ENCODE measurements at places on chromosomes 6 and 20.

GRCh38 chr6:54267798-54268197 is 40.4 kb upstream of the TINAG start:
- DNase-seq = no peak

GRCh38 chr6:51541847-51542246 is 545.6 kb downstream of the PKHD1 start:
- DNase-seq = no peak

GRCh38 chr6:113281431-113281830 is 575.7 kb upstream of the MARCKS start:
- DNase-seq = no peak

- no peak for DNase-seq
Observed at GRCh38 chr20:4289875-4290274, 274.5 kb upstream of the RNF24 start.

GRCh38 chr20:45893831-45894230 is 2.7 kb downstream of the CTSA start:
- no peak for DNase-seq

DNA sequence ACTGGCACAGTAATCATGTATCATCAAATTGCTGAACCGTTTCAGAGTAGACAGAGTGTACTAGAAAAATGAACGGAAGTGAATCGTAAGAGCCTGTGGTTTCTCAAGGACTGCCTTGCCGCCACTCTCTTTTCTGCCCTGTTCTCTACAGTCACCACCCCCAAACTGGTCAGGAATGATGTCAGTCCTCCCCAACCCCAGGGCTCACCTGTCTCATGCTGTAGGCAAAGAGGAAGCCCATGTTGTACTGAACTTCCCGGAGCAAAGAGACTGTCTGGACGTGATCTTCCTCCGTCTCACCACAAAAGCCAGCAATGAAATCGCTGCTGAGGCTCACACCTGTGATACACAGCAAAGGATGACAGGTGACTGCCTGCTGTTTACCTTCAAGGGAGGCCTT is 31.0 kb downstream of the CDK5RAP1 start:
- no peak for DNase-seq

DNA sequence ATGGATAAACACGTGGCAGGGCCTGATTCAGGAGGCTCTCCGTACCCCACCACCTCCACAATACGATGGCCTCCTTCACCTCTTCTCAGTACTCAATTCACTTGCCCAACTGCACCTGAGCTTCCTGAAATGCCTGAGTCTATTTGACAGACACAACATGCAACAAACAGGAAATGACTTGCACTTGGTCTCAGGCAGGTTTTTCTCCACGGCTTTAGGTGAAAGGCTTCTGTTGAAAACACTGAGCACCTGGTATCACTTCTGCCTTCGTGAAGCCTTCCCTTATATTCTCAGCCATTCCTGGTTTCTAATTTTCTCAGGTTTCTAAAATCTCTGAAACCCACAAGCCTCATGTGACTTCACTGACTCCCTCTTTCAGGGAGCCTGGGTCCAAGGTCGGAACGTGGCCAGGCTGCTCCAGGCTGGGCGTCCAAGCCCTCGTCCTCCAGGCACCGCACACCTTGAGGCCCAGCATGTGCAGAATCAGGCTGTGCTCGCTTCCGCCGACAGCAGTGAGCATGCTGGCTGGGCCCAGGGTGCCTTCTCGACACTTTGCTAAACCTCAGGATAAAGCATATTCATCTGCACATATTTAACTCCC is 34.7 kb downstream of the TAF4 start:
- DNase-seq = peak; percentile 18

DNA sequence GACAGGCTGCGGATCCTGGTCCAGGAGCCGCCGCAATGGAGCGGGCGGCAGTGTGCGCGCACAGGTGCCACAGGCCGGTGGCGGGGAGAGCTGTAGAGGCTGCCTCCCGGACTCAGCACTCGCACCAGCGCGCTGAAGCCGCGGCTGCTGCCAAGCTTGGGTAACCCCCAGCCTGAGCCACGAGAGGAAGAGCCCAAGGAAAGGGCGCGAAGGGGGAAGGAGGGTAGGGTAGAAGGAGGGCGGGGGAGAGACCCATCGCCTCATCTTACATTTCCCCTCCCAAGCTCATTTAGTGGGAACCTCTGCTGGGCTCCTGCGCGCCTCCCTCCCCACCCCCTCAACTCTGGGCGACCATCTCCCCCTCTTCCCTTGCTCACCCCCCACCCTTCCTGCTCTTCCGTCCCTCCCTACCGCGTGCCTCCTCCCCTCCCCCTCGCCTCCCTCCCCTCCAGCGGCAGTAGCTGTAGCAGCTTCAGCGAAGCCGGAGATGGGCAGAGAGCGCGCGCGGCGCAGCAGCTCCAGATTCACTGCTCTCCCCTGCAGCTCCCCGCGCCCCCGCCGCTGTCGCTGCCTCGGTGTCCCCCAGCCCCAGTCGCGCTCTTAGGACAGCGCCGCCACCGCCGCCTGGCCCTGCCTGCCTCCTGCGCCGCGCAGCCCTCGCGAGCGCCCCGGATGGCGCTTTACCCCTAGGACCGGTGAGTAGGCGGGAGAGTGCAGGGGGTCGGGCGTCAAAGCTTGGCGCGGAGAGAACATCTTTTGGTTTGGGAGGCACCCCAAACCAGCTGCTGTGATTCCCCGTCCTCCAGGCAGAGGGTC is at the start of gene FUT9:
TSS of gene FUT9 (plus strand) at position 457 of the 816 bp plus-strand sequence. CDS start 187,182 bp downstream, outside the sequence.
- no peak for DNase-seq

DNA sequence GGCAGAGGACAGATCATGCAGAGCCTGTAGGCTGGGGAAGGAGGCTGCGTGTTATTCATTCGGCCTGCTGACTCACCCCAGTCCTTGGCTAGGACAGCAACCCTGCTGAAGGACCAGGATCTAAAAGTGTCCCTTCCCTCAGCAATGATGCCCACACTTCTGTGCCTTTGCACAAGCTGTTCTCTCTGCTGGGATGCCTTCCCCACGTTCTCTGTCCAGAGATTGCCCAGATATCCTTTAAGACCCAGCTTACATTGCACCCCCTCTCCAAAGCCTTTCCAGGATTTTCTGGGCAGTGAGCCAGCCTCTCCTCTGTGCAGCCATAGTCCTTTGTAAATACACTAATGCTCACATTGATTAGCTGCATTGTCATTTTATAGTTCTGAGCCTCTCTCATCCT is 99.3 kb upstream of the CHD6 start:
- no peak for DNase-seq

DNA sequence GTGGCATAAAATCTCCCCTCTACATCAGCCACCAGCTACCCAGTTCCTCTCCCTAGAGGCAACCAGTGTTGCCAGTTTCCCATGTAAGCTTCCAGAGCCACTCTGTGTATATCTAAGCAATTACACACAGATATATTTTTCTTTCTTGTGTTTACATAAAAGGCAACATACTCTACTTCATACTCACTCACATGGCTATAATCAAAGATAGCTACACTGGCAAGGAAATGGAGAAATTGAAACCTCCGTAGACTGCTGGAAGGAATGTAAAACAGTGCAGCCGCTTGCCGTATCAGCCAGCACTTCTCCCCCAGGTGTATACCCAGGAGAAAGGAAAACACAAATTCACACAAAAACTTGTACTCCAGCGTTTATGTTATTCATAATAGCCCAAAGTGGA is 38.5 kb upstream of the NELFCD start:
- DNase-seq = no peak

GRCh38 chr6:144215402-144215931 is 65.2 kb downstream of the STX11 start:
- DNase-seq = no peak

DNA sequence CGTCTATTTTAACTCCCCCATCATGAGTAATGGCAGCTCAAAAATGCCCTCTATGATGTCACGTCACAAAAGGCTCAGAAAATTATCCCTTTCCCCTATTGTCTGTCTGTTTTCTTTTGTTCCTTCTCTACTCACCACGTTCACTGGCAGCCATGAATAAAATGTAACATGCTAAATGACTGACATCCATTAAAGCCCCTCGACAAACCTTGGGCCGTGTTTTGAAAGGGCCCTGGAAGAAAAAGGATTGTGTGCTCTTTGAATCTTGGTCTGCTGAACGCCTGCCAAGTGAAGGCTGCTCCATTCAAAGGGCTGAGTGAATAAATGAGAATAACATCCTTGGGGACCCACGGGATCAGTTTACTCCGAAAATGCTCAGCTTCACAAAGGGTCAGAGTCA is 118.7 kb downstream of the RPS12 start:
- no peak for DNase-seq

GRCh38 chr6:164477101-164477500 is 832.3 kb downstream of the C6orf118 start:
- no peak for DNase-seq
